ENCODE measurements at places on chromosomes 5 and 9.

GRCh38 chr9:8883321-8883720 is 1083.7 kb upstream of the DMAC1 start:
- H3K4me1 ChIP-seq: no peaks in the 10 kb centered on the region
- no peak for DNase-seq
- no peak overlapping the region for H3K27ac ChIP-seq
- no peak overlapping the region for H3K4me3 ChIP-seq
- H3K36me3 ChIP-seq: no peaks in the 10 kb centered on the region

GRCh38 chr9:36901528-36901927 is 132.5 kb downstream of the PAX5 start:
- H3K27me3 ChIP-seq: no peaks in the 10 kb centered on the region
- H3K4me3 ChIP-seq: no peak overlapping the region
- peaks cover 6% of the 10 kb centered on the region for H3K4me1 ChIP-seq
- H3K27ac ChIP-seq: no peak overlapping the region
- DNase-seq: no peak

DNA sequence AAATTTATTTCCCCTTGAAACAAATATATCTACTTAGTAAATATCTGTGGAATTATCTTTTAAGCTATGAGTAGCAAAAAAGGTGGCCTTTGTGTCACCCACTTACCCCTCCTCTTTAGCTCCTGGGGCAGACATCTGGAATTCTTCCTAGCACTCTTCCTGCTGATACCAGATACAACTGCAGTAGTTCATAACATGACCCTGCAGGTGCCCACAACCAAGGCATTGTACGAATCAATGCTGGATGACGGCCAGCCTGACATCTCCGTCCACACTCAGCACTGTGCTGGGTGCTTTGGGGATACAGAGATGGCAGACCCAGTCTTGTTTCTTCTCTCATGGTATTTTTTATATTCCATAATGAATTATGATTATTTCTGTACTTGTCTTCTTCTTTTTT is 152.3 kb downstream of the GOLPH3 start:
- H3K4me3 ChIP-seq: no peak overlapping the region
- H3K4me1 ChIP-seq: peaks cover 28% of the 10 kb centered on the region
- no peak for DNase-seq
- no peak overlapping the region for H3K27ac ChIP-seq
- H3K27me3 ChIP-seq: no peaks in the 10 kb centered on the region
- H3K36me3 ChIP-seq: no peaks in the 10 kb centered on the region

DNA sequence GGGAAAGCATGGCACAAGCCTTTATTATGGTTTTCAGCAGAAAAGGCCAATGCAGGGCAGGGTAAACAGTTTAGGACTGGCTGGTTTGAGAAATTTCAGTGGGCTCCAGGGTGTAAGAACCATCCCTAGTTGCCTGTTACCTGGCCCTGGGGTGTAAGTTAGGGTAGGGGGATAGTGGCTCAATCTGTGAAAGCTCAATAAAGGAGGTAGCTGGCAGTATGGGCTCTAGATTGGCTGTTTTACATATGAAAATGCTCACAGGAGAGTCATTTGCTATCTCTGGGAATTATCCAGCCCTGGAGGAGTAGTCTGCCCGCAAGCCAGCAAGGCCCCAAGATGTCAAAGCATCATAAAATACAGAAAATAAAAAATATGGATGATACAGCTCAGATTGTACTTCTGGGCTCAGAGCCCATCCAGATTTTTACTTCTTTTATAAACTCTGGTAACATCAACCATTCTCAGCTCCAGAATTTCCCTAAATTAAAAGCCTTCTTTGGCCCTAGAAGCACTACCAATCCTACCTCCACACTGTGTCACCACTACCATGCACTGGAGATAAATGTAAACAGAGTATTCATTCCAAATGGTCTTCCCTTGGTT is 31.1 kb downstream of the SSBP2 start:
- peaks cover 82% of the 10 kb centered on the region for H3K4me1 ChIP-seq
- H3K27me3 ChIP-seq: no peaks in the 10 kb centered on the region
- no peak overlapping the region for H3K4me3 ChIP-seq
- DNase-seq: no peak
- no peaks in the 10 kb centered on the region for H3K36me3 ChIP-seq
- no peak overlapping the region for H3K27ac ChIP-seq

Measured in vagina (tissue), 2 donors.